ENCODE measurements at places on chromosomes 2 and 18. TPM values are rescaled to one million over a fixed set of nuclear protein-coding genes. Genes with fewer than 3 reads are reported as not detected.

DNA sequence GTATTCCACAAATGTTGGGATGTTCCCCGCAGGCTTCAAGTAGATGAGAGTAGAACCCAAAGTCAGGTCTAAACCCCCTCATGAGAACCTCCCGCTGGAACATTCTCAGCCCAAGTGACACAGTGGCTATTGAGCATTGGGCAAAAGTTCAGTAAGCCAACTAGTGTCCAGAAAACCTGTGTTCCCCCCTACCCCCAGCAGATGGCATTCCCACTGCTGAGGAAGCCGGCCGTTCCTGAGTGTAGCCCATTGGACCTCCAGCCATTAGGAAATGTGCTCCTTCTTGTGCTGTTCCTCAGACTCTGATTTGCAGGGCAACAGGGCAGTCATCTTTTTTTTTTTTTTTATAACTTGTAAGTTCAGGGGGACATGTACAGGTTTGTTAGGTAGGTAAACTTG is 152.1 kb downstream of the NCK2 start:
- no peak for DNase-seq

Gene DYSF
- 0.30 TPM for total RNA-seq

- no peak for DNase-seq
These were observed 116.2 kb downstream of the GATA6 start for GRCh38 chr18:22285361-22286140.

DNA sequence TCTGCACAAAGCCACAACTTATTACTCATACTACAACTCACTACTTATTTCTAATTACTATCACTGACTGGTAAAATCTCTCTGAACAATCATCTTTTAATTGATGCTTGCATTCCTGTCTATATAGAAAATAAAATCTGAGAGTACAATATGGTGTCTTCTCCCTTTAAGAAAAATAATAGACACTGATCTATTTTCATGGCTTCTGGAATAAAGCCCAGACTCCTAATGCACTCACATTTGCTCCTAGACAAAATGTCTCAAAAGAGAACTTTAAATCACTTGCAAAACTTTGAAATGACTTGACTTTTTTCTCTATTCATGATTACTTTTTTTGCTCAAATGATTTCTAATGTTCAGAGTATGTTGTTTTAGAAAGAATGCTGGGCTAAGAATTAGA is 28.7 kb downstream of the ESCO1 start:
- no peak for DNase-seq

Gene RALB
- total RNA-seq, result 25.9 TPM

- no peak for DNase-seq
These were observed 1.2 kb downstream of the ICOS start for GRCh38 chr2:203937788-203938187.

Gene IL1F10
- total RNA-seq, result not detected

DNA sequence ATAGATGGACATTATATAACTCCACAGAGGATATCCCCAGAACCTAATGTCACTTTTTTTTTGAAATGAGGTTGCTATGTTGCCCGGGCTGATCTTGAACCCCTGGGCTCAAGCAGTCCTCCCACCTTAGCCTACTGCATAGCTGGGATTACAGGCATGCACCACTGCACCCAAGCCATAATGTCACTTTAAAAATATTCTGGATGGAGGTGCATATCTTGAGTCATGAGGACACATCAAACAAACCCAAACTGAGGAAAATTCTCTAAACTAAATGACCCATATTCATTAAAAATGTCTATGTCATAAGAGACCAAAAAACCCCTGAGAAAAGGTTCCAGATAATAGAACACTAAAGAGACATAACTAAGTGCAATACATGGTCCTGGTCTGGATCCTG is 36.3 kb downstream of the OSGEPL1 start:
- no peak for DNase-seq

Gene LNPK
- total RNA-seq, result 37.2 TPM

GRCh38 chr2:191638079-191638801 is 39.7 kb upstream of the NABP1 start:
- DNase-seq, result no peak

DNA sequence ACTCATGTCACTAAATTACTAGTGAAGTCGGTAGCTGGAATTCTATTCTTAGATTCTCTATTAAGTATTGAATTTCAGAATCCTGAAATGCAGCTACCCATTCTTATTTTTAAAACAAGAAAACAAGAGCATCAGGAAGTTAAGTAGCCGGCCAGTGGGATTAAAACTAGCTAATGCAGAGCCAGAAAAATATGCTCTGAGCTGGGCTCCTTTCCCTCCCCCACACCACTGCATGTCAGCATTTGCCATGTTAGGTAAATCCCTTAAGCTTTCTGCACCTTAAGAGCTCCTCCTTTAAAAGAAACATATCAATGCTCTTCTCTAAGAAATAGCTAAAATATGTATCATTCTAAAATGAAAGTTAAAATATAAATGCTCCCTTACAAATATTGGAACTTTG is 72.2 kb upstream of the MFF start:
- no peak for DNase-seq

- DNase-seq, result peak; percentile 70
These were observed 128.0 kb downstream of the NFATC1 start for GRCh38 chr18:79523736-79524180.

DNA sequence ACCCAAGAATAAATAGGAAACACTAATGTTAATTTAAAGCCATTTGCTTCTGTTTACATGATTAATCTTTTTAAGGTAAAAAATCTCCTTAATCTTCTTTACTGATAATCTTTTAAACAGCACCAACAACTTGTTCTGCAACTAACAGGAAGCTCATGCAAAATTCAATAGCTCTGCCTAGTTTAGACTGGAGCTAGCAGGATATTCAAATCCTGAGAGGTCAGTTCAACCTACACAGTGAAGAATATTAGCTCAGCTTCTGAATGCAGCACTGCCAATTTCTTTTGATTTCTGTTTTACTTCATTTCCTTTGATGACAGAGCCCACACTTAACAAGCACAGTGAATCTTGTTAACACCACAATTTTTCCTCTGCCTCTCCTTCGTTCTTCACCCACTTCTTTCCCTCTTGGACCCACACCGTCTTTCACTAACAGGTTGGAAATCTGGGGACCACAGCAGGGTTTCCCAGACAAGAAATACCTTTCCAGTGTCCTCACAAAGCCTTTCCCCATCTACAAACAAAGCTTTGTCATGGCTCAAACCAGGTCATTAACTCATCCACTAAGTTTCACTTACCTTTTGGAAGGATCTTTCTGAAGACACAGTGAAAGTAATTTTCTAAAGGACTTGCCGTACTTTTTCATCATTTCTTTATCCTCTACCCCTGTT is 109.8 kb downstream of the STK39 start:
- no peak for DNase-seq

- DNase-seq, result no peak
These were observed 47.0 kb upstream of the SPAG16 start for GRCh38 chr2:213237251-213237650.

Gene CAPG
- total RNA-seq, result 39.8 TPM

- no peak for DNase-seq
These were observed 116.4 kb upstream of the RBMS1 start for GRCh38 chr2:160610041-160610440.

Gene ARHGEF4
- total RNA-seq, result 0.80 TPM

GRCh38 chr18:31557446-31557845 is 34.2 kb upstream of the TTR start:
- no peak for DNase-seq

DNA sequence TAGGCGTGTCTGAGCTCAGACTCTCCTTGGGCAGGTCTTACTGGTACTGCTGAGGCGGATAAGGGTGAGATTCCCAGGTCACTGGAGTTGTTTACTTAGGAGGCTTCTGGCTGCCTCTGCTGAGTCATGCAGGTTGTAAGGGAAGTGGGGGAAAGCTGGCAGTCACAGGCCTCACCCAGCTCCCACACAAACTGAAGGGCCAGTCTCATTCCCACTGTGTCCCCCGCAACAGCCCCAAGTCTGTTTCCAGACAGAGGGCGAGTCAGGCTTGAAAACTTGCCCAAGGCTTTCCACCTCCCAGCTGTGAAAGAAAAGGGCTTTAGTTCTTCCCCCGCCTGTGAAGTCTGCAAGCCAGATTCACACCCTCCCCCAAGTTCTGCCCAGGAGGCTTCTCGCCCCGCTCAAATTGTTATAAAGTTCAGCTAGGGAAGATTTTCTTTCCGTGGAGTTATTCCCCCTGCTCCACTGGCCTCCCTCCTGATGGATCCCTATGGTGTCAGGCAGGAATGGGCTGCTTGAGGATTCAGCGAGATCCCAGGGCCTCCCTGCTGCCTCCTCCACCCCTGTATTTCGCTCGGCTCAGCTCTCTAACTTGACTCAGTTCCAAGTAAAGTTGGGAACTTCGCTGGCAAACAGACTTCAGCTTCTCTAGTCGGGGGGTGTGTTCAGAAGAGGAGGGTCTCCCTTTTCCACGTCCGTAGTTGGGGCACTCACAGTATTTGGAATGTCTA is 248.6 kb downstream of the NR4A2 start:
- DNase-seq, result no peak

Gene IGFBP2
- 0.14 TPM for total RNA-seq

Gene GAL3ST2
- 1.1 TPM for total RNA-seq

DNA sequence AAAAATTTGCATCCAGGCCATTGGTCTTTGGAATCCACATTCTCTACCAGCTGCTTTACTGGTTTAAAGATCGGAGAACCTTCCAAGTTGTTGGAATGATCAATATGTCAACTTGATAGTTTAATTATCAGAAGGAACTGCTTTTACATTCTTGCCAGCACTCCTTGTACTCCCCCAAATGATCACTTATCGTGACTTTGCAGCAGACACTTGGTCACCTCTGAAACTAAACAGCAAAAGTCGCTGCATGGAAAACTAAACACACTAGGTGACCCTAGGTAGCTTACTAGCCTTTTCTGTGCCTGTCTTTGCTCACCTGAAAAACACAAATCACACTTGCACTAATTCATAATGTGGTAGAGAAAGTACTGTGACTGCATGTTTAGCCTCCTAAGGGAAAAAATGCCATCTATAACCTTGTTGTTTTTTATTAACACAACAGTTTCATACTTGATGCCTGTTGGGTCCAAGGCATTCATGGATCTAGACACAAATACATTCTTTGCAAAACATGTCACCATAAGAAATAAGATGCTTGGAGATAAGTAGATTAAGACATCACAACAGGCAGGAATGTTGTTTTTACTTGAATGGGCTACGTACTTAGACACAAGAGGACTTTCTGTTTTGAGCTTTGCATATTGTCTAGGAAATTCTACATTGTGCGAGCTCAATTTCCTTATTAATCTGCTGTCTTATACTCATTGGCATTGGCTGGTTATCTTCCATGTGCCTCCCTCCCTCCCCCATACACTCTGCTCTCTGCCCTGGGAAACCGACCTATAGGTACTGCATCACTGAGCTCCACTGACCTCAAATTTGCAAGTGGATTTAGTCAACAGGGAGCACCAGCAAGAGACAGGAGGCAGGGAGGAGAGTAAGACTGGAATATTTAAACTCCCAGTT is 219.1 kb upstream of the STK17B start:
- DNase-seq, result no peak

GRCh38 chr2:165245081-165245793 is 6.0 kb downstream of the SCN2A start:
- no peak for DNase-seq

- no peak for DNase-seq
These were observed 29.4 kb downstream of the RHBDD1 start for GRCh38 chr2:226865273-226865672.

Gene ASNSD1
- total RNA-seq, result 59.0 TPM

- no peak for DNase-seq
These were observed 123.5 kb upstream of the BOD1L2 start for GRCh38 chr18:57023275-57023882.

GRCh38 chr2:102112271-102112670 is 30.3 kb upstream of the IL1R1 start:
- DNase-seq, result no peak

- peak; percentile 49 for DNase-seq
These were observed 64.0 kb upstream of the CABLES1 start for GRCh38 chr18:23071285-23071684.

GRCh38 chr18:58180738-58181353 is 136.8 kb downstream of the NEDD4L start:
- no peak for DNase-seq

DNA sequence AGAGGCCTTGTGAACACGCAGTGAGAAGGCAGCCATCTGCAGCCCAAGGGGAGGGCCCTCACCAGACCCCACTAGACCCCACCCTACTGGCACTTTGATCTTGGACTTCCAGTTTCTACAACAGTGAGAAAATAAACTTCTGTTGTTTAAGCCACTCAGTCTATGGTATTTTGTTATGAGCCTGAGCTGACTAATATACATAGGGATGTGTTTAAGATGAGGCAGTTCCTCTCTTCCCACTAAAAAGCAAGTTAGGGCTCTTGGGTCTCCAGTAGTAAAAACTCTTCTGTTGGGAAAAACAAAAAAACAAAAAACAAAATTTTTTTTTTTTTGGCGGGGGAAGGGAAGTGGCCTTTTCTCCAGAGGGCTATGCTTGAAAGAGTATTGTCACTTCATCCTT is 233.2 kb upstream of the SMAD7 start:
- no peak for DNase-seq

GRCh38 chr2:79638954-79639353 is 126.1 kb downstream of the CTNNA2 start:
- DNase-seq, result no peak

GRCh38 chr2:73982140-73982617 is 2.5 kb upstream of the TET3 start:
- no peak for DNase-seq

DNA sequence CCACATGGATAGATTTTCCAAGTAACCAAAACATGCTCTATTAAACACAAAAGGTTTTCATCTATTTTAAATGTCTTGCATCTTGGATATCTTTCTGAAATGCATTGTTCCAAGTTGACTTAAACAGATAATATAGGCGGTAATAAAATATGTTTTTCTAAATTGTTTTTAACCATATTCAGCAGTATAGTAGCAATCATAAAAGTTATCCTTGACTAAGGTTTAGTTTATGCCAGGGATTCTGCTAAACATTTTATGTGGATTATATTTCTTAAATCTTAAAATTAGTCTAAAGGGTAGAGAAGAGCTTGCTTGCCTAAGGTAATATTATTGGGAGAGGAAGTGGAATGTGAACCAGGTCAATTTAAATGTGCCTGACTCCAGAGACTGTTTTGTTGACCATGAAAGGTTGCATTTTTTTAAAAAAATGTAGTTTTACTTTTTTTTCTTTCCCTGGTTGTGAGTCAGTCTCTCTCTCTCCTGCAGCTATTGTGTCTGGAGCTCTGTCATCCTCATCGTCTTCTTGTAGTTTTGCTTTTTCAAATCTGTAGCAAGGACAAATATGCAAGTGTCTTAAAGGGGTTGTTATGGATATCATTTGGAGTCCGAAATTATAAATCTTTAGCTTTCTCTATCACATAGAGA is 309.1 kb upstream of the COL3A1 start:
- no peak for DNase-seq
